ENCODE measurements at places on chromosomes 6 and 20. TPM values are rescaled to one million over a fixed set of nuclear protein-coding genes. Genes with fewer than 3 reads are reported as not detected.

GRCh38 chr20:2144850-2145249, 43.2 kb downstream of the STK35 start:
- DNase-seq = no peak

DNA sequence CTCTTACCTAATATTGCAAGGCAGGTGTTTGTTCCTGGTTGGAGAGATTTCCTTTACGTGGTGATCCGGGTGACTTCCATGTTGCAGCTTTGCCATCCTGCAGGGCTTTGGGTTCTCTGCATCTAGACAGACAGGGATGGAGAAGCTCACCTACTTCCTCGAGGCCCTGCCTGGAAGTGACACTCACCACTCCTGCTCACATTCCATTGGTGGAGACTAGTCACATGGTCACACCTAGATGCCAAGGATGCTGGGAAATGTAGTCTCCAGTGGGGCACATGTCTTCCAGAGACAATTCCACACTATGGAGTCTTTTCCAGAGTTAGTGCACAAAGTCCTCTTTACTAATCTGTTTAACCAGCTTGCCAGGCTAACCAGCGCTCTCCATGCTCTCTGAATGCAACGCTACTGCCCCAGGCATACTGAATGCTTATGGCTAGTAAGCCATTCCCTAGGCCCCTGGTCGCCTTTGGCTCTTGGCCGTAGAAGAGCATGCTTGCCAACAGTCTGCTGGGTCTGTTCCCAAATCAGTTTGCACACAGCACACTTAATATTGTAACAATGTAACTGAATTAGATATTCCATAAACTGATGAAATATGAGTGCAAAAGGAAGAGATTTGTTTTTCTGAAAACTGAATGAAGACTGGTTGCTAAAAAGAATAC, 6.7 kb upstream of the KCNK15 start:
- peak; percentile 61 for DNase-seq

GRCh38 chr6:116102873-116103272, 2.2 kb downstream of the NT5DC1 start:
- no peak for DNase-seq

Gene SLC17A1
- 22.8 TPM for total RNA-seq

DNA sequence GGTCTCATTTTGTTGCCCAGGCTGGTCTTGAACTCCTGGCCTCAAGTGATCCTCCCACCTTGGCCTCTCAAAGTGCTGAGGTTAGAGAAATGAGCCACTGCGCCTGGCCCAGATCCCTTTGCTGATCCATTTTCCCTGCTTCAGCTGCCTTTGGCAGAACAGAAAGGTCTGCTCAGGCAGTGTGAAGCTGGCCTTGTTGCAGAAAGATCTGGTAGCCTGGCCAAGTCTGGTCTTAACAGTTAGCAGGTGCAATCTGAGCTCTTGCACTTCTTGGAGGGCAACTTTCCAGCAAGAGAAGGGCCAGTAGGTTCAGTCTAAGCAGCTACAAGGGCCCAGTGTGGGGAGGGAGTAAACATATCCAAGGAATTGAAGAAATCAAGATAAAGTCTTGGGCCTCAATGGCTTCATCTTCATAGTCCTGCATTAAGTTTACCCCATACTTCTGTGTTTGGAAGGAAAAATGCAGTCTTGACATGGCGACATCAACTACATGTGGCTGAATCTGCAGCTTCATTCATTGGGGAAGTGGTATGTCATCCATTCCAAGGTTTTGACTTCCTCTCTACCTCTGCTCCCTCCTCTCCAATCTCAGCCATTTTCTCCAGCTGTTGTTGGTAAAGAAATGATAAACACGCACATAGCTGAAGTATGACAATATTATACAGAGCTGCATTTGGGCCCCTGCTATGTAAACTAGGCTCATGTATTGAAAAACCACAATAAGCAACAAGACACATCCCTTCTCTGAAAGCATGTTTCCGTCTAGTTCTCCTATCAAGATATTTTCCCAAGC, 39.0 kb upstream of the NEDD9 start:
- no peak for DNase-seq

Gene PAK5
- total RNA-seq = not detected

DNA sequence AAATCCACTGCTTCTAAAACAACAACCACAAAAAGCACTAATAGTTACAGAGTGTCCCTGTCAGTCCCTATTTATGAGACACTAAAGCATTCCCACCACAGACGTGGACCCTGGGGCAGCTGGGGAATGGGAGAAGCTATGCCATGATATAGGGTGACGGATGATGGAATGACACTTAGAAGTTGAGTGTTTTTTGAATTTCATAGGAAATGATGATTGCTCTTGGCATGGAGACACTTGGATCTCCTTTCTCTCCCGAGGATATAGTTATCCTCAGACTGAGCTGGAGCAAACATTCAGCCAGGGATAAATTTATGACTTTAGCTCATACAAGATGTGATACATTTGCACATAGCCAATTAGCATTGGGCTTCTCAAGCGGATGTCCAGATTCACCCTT, 151.2 kb downstream of the EDN3 start:
- no peak for DNase-seq

All from right lobe of liver (tissue), 6 donors.